Activated naive CD4-positive, alpha-beta T cell (primary cell): ENCODE measurements at places on chromosomes 4 and X.

- DNase-seq: peak; percentile 12
Observed at GRCh38 chrX:153763989-153764755, at the start of gene PLXNB3. PLXNB3 (plus strand) TSS chrX:153764249; CDS start chrX:153765536, 1,287 bp downstream.

- DNase-seq: no peak
Observed at GRCh38 chrX:18674417-18674787, 2.5 kb upstream of the RS1 start.

- no peak for DNase-seq
Observed at GRCh38 chr4:162853788-162854187, 312.9 kb downstream of the NAF1 start.

GRCh38 chrX:7061429-7061828 lies 86.1 kb upstream of the STS start:
- no peak for DNase-seq

GRCh38 chrX:109714340-109714958 lies 18.6 kb downstream of the ACSL4 start:
- no peak for DNase-seq

- DNase-seq: no peak
Observed at GRCh38 chr4:138673053-138673452, 342.5 kb upstream of the NOCT start.

DNA sequence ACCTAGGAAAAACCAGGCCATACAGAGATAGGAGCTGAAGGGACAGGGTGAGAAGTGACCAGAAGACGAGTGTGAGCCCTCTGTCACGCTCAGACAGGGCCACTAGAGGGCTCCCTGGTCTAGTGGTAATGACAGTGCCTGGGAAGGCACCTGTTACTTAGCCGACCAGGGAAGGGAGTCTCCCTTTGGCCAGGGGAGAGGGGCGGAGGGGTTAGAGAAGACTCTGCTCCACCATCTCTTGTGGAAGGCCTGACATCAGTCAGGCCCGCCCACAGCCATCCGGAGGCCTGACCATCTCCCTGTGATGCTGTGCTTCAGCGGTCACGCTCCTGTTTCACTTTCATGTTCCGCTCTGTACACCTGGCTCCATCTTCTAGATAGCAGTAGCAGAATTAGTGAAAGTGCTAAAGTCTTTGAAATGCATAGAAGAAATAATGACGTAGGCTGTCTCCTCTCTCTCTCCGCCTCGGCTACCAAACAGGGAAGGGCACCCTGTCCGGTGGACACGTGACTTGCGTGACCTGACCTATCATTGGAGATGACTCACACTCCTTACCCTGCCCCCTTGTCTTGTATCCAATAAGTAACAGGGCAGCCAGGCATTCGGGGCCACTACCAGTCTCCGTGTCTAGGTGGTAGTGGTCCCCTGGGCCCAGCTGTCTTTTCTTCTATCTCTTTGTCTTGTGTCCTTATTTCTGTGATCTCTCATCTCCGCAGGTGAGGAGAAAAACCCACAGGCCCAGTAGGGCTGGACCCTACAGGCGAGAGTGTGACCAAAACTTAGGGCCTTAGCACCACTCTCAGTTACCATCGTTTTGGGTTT lies 26.7 kb downstream of the HTT-AS start:
- DNase-seq: no peak

- no peak for DNase-seq
Observed at GRCh38 chrX:38839944-38840343, 38.7 kb downstream of the MID1IP1 start.

GRCh38 chrX:8306291-8306925 lies 135.3 kb upstream of the VCX2 start:
- no peak for DNase-seq

- no peak for DNase-seq
Observed at GRCh38 chr4:154608361-154609252, 3.8 kb downstream of the FGG start.

GRCh38 chr4:38082424-38083385 lies 122.5 kb downstream of the PTTG2 start:
- DNase-seq: no peak

DNA sequence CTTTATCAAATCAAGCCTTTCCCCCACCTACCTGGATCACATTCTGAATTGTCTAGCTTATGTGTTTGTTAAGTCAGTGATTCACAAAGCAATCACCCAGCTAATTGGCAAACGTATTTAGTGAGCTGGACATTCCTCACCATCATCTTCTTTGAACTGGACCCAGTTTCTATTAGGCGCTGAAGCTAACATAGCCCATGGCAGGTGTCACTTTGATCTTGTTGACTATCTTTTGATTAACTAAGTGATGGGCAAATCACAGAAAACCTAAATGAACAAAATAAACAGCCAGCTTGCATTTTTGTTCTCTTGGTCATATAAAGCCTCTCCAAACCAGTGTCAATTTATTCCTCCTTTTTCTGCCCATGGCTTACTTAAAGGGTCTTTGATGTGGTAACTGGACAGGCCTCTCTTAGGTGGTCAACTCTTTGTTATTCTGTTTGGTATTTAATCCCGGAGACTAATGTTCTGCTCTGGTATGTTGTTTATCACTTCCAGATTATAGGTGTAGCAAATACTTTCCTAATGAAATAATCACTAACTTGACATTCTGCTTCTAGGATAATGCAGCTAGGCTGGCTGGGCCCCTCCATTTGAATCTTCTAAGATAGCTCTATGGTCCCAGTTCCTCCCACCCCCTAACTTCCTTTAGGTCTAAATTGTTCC lies 105.3 kb upstream of the SMIM10 start:
- DNase-seq: no peak

DNA sequence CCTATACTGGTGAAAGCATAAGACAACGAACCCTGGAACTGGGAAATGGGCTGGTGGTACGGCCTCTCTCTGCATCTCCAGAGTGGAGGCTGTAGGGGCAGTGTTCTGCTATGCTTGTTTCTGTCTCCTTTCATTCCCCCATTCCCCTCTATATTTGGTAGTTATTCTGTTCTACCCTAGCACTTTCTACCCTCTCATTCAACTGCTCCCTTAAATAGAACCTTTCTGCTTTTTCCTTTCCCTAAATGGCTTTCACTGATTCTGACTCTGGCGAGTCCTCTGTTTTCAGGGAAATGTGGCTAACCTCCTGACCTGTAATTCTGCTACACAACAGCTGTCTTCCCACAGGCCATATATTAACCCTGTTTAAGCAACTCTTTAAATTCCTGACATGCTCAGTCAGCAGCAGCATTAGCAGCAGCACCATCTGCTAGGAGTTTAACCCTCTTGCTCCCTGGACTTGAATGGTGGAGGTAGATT lies 94.2 kb downstream of the CXCL13 start:
- no peak for DNase-seq

- no peak for DNase-seq
Observed at GRCh38 chr4:44725726-44726037, 674 bp downstream of the GNPDA2 start.

DNA sequence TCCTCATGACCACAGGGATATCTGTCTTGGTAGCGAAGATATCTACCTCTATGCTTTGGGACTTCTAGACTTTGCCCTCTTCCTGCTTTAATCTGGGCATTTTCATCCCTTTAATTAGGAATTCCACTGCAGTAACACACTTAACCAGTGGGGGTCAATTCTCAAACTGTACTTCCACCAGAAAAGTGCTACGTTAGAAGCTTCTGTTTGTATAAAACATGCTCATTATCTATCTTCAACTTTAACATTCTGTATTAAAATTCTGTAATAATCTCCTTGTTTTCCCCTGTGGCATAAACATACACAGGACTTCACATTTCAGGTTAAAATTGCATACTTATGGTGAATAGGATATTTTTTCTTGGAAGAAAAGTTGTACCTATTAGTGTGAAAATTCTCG lies 105.6 kb downstream of the AMMECR1 start:
- no peak for DNase-seq

DNA sequence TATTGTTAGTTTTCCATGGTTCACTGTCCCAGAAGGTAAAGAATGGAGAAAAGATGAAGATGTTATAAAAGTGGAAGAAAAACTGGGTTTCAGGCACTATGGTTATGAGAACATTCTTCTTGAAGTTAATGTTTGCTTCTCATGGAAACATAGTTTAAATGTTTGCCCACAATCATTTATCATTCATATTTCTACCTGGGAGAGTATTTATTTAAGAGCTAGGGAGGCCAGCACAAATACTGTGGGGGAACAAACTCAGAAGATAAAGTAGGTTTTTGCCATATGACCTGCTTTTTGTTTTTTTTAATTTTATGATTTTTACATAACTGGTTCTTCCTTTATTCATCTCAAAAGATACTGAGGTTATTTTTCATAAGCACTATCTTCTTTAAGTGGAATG lies 96.8 kb downstream of the GC start:
- DNase-seq: no peak

DNA sequence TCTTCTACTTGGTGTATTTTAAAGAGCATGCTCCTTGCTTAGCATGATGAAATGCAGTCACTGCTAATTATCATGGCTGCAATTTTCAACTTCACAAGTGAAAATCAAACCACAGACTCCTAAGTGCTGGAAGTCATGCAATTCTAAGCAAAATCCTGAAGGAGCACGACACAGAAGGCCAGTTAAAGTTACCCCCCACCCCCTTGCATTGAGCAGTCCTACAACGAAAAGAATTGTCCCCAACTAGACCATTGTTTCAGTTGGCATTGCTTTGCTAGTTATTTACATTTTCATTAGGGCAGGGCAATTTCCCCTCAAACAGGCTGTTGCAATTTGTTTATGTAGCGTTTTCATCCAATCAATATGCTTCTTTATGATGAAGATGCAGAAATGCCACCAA lies 321.2 kb downstream of the PCDH7 start:
- no peak for DNase-seq

DNA sequence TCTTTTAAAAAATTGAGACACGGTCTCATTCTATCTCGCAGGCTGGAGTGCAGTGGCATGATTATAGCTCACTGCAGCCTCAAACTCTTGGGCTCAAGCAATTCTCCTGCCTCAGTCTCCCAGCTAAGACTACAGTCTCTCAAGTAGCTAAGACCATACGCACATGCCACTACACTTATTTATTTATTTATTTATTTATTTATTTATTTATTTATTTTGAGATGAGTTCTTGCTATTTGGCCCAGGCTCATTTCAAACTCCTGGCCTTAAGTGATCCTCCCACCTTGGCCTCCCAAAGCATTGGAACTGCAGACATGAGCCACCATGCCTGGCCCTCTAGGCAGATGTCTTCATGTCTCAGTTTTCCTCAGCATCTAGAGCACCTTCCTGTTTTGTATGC lies 482.2 kb downstream of the CFAP47 start:
- DNase-seq: no peak

DNA sequence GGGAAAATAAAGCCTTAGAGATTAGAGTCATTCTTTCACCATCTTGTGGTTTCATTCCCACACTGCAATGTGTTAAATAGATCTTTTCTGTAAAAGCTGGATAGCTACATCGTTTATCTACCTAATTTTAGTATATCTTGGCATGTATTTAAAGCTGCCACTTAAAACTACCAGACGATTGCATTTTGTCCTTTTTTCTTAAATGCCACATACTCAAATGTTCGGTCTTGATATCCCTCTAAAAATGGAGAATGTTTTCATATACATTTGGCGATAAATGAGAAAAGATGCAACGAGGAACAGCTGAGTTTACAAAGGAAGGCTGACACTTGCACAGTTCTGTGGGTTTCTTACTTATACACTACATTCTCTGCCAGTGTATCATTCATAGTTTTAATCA lies 148.3 kb downstream of the CENPC start:
- no peak for DNase-seq

DNA sequence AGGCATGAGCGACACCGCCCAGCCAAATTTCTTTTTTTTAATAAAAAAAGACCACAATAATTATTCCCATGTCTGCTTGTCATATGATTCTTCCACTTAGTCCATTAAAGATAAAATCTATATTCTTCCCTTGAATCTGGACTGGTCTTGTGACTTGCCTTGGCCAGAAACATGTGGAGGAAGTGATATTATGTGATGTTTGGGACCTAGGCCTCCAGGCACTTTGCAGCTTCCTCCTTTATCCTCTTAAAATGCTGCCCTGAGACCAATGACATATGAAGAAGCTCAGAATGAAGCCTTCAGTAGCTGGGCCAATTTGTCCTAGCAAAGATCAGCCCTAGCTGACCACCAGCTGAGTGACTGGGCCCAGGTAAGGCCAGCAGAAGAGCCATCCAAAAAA lies 250.0 kb downstream of the INPP4B start:
- no peak for DNase-seq

DNA sequence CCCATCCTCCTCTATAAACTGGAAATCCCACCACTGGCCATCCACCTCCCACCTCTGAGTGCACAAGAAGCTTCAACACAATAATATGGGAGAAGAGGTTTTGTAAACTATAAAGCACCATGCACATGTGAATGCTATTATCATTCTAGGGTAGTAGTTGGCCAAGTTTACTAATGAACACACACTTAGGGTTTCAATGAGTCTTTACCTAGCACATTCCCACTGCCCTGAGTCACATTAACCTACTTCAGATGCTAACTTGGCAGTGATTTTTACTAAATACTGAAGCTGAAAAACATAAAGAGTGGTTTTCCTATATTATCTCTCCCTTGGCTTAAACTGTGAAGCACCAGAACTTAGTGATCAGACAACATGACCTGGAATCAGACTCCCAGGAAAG lies 93.9 kb downstream of the SH3KBP1 start:
- DNase-seq: no peak

GRCh38 chr4:38313999-38314561 lies 349.9 kb upstream of the KLF3 start:
- no peak for DNase-seq
